ENCODE measurements at places on chromosomes 13 and 19.

DNA sequence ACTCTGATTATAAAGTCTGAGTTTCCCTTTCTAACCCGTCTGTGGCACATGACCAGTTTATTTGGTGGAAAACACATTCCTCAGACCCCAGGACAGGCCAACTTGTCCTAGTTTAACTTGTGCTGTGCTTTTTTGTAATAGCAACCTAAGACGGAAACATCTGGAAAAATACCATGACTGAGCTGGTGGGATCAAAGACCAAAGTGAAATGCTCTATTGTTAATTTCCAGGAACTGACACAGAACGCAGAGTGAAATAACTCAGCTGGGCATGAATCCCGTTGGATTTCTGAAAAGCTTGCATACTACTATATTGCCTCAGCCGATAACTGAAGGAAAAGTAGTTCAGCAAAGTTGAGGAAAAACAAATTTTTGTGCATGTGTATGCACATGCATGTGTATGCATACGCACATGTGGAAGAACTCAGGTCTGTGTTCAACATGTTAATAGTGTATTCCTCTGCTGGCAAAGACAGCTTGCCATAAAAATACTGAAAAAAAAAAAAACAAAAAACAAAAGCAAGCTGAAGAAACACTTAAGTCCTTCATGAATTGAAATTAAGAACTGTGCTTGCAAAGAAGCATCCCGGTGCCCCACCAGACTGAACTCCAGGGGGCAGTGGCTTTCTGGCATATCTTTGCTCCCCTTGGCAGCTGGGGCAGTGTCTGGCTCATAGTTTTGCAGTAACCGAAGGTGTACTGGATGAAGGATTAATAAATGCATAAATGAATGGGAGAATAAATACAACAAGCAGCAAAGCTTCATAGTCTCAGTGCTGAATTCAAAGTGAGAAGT, 187.8 kb downstream of the LHFPL6 start:
- no peak for DNase-seq

DNA sequence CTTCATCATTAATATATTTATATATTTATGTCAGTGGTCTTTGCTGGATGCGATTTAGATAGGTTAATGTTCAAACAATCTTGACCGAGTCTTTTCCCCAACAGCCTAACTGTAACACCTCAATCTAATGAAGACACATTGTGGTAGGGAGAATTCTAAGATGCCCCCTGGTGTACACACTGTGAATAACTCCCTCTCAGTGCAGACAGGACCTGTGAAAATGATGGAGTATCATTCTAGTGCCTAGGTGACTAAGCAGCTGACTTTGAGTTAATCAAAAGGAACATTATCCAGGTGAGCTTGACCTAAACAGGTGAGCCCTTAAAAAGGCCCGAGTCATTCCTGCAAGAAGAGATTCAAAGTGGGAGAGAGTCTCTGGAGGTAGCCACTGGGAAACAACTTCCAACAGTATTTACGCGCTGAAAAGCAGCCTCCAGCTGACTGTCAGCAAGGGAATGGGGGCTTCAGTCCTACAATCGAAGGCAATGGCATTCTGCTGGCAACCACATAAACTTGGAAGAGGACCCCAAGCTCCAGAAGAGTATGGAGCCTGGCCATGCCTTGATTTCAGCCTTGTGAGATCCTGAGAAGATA, 28.0 kb upstream of the KBTBD7 start:
- DNase-seq, result peak; percentile 50

- DNase-seq, result no peak
Measured at GRCh38 chr19:41767115-41767514, 11.8 kb downstream of the CEACAM6 start.

- DNase-seq, result no peak
Measured at GRCh38 chr13:73428137-73428536, 369.3 kb downstream of the KLF5 start.

DNA sequence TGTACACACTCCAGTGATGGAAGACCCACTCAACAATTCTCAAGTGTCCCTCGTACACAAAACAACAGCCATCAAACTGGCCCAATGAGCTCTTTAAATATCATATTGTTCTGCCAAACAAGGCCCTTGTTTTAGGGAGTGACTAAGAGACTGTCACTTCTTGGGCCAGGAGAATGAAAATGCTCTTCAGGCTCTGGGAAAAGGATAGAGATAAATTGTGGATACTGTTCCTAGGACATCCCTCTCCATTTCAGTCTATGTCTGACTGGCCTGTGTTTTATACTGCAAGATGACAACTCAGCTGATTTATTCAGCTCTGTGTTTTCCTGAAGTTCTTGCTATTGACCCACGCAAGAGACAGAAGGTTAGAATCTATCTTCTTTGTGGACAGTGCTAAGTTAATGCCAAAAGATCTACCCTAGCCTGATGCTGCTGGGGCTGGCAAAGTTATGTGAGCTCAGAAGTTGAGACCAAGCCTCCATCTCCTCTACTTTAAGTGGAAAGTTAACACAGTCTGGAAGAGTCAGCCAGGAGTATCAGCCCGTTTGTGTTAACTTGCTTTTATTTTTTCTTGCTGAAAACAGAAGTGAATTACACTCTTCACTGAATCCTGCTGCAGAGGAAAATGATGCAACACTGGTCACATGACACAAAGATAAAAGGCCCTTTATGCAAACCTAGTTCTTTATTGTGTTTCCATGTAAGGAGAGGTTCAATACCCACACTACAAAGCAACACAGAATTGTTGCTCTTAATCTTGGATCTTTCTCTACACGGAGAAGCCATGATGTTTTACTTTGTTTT, 14.6 kb downstream of the FRY start:
- DNase-seq, result no peak

GRCh38 chr19:8681345-8682029, 17.1 kb downstream of the ACTL9 start:
- no peak for DNase-seq

DNA sequence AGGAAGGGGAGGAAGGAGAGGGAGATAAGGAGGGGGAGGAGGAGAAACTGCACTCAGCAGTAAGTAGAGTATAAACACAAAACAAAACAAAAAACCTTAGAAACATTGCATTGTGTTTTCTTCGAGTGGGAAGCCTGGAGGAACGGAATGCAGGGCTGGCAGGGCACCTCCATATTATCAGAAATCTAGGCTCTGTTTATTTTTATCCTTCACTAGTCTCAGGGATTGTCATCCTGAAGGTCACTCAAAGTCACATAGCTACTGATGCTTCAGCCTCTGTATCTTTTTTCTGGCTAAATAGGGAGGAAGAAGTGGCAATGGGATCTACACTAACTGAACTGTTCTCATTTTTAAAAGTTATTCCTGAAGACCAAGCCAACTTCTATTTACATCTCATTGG, 467.8 kb downstream of the KCTD12 start:
- no peak for DNase-seq

DNA sequence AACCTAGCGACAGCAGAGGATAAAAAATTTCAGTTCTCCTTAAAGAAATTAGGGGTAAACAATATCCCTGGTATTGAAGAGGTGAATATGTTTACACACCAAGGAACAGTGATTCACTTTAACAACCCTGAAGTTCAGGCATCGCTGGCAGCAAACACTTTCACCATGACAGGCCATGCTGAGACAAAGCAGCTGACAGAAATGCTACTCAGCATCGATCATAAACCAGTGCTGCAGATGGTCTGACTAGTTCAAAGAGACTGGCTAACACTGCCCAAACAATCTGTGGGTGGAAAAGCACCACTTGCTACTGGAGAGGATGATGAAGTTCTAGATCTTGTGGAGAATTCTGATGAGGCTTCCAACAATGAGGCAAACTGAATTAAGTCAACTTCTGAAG, 19.9 kb upstream of the ACOD1 start:
- no peak for DNase-seq

All from CD4-positive, alpha-beta memory T cell (primary cell).